ENCODE measurements at places on chromosomes 12 and 14.
A peak's percentile ranks its signal among the peaks of the same experiment; 100 is the strongest.

DNA sequence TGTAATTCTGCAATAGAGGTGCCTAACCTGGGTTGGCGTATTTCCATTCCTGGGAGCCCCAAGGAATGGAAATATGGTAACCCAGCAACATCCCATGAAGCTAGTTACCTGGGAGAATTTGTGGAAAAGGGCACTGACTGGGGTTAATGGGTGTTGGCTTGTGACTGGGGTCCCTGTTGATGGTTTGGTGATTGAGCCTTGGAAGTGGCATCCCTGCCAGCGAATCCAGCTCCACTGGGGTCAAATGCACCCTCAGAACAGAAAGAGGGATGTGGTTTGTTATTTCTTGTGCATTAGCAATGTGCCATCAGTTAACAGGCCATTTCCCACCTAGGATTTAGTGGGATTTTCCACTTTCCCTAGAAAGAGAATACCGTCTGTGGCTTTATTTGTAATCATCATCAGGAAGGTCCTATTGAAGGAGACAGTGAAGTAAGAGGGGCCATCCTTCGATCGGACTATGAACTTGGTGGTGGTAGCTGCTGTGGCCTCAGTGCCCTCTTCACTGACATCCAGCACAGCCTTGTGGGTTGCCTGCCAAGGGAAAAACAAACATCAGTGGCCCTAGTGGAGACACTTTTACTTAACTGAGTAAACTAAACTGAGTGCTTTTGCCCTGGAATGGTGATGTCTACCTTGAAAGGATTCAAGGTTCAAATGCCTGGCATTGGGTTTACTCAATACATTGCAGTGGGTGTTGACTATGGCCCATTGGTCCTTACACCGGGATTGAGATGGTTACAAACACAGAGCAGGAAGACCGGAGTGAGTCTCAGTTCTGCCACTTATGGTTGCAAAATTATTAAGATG, 10.4 kb upstream of the SERPINA11 start:
- no peak for DNase-seq
- no peak overlapping the region for H3K4me3 ChIP-seq
- no peak overlapping the region for H3K27ac ChIP-seq
- H3K4me1 ChIP-seq = peaks cover 11% of the 10 kb centered on the region
- H3K36me3 ChIP-seq = no peaks in the 10 kb centered on the region
- H3K27me3 ChIP-seq = peaks cover 25% of the 10 kb centered on the region

DNA sequence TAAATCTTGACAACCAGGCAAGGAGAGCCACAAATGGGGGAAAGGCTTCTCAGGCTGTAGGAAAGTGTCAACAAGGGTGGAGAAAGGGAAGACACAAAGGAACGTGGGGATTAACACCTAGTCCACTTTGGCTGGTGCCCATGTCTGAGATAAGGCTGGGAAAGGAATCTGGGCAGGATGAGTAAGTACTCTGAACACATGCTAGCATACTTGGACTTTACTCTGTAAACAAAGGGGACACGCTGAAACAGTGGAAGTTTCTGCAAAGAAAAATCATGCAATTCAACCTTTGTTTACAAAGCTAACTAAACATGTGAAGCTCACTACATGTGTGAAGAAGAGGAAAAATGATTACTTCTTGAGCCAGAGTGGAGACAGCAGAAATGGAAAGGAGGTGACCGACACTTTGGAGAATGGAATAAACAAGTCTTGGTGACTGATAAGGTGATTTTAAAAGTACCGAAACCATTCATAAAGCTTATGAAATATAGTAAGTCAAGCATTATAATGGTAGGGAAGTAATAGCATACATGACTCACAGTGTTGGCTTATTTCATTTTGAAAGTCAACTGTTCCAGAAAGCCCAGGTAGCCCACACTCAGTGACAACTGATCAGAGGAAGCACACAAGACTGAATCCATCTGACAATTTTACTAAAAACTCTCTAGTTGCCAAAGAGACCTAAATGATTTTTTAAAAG, 13.2 kb downstream of the CPNE8 start:
- peaks cover 21% of the 10 kb centered on the region for H3K4me1 ChIP-seq
- H3K4me3 ChIP-seq = no peak overlapping the region
- H3K27ac ChIP-seq = no peak overlapping the region
- DNase-seq = no peak
- no peaks in the 10 kb centered on the region for H3K27me3 ChIP-seq

DNA sequence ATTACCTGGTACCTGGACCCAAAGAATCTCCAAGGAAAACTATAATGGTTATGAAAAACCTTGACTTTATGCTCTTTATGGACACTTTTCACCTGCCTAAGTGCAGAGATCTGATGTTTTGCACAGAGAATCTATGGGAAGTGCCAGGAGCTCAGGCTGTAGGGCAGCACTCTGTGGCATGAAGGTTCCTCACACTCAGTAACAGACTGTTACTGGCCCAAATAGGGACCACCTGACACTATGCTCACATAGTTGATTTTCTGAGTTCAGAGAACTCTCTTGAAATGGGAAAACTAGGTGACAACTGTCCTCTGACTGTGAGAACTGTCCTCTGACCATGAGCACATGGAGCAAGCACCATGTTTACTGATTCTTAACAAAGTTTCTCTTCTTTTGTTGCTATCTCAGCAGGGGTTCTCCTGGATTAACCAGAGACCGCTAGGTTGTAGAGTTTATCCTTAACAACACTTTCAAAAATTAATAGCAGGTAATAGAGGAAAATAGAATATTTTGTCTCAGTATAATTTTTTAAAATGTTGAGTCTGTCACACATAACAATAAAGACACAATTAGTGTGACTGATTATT, 101.6 kb downstream of the STXBP6 start:
- H3K4me1 ChIP-seq = peaks cover 14% of the 10 kb centered on the region
- no peak overlapping the region for H3K27ac ChIP-seq
- H3K36me3 ChIP-seq = peaks cover 11% of the 10 kb centered on the region
- no peak for DNase-seq
- no peak overlapping the region for H3K4me3 ChIP-seq

- peak; percentile 77 for DNase-seq
- H3K36me3 ChIP-seq = no peaks in the 10 kb centered on the region
These were observed at the start of gene RIMBP2 for GRCh38 chr12:130715998-130716968. Gene RIMBP2 (minus strand): TSS chr12:130716299. CDS start chr12:130479013, 237,286 bp downstream.

DNA sequence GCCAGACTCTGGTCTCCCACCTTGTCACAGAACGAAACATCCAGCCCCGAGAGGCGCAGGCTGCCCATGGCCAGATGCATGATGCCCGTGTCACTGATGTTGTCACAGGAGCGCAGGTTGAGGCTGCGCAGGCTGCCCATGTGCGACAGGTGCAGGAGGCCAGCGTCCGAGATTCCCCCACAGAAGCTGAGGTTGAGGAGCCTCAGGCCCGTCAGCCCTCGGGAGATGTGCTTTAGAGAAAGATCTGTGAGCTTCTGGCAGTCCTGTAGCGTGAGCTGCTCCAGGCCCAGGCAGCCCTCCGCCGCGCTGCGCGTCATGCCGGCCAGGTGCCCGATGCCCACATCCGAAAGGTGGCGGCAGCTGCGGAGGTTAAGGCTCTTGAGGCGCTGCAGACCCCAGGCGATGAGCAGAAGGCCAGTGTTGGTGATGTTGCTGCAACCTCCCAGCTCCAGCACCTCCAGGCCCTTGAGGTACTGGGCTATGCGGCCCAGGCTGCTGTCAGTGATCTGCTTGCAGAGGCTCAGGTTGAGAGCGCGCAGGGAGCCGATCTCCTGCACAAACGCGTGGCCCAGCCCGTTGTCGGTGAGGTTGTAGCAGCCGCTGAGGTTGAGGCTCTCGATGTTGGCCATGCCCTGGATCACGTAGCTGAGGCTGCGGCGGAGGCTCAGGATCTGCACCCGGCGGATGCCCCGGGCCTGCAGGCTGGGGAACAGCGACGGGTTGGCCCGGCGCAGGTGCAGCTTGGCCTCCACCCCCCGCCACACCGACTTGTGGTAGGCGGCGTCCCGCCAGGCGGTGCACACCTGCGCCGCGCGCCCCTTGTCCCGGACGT, 991 bp downstream of the FBXL14 start:
- H3K4me1 ChIP-seq = peaks cover 67% of the 10 kb centered on the region
- DNase-seq = peak; percentile 46
- no peak overlapping the region for H3K27ac ChIP-seq
- H3K4me3 ChIP-seq = peak overlapping the region; percentile 85

DNA sequence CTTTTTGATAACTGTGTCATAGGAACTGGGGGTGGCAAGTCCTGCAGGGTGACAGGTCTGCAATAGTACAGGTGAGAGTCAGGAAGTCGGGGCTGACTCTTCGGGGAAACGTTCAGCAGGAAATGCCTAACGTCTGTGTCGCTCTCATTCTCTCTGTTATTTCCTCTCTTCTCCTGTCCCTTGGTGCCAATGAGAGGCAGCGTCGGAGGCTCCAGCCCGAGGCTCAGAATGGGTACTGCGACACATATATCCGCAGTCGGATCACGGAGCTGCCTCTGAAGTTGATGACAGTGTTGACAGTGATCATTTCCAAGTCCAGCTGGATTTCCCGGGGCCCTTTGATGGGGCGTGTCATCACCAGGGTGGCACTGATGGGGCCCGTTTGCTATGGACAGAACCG, 2.7 kb upstream of the TC2N start:
- H3K27me3 ChIP-seq = peaks cover 13% of the 10 kb centered on the region
- DNase-seq = no peak
- H3K36me3 ChIP-seq = peaks cover 4% of the 10 kb centered on the region
- peak overlapping the region; percentile 85 for H3K27ac ChIP-seq
- no peak overlapping the region for H3K4me3 ChIP-seq

- H3K4me3 ChIP-seq = no peak overlapping the region
- peak; percentile 18 for DNase-seq
- peak overlapping the region; percentile 10 for H3K27ac ChIP-seq
- H3K4me1 ChIP-seq = peaks cover 30% of the 10 kb centered on the region
- H3K27me3 ChIP-seq = no peaks in the 10 kb centered on the region
- no peaks in the 10 kb centered on the region for H3K36me3 ChIP-seq
These were observed 202.7 kb downstream of the PRKD1 start for GRCh38 chr14:29724991-29725390.

DNA sequence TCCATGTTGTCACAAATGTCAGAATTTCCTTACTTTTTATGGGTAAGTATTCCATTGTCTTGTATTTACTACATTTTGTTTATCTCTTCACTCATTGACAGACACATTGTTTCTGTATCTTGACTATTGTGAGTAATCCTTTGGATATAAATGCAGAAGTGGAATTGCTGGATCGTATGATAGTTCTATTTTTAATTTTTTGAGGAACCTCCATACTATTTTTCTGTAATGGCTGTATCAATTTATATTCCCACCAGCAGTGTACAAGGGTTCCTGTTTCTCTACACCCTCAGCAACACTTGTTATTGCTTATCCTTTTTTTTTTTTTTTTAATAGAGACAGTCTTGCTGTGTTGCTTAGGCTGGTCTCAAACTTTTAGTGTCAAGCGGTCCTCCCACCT, 3.5 kb upstream of the KICS2 start:
- DNase-seq = no peak
- no peak overlapping the region for H3K27ac ChIP-seq
- peaks cover 11% of the 10 kb centered on the region for H3K4me1 ChIP-seq
- peaks cover 17% of the 10 kb centered on the region for H3K27me3 ChIP-seq

GRCh38 chr14:38900887-38901286, 202.1 kb downstream of the SEC23A start:
- no peaks in the 10 kb centered on the region for H3K4me1 ChIP-seq
- H3K36me3 ChIP-seq = no peaks in the 10 kb centered on the region
- H3K27ac ChIP-seq = no peak overlapping the region
- no peak for DNase-seq

GRCh38 chr14:93056166-93056839, 59.4 kb downstream of the ITPK1 start:
- H3K27ac ChIP-seq = no peak overlapping the region
- peaks cover 53% of the 10 kb centered on the region for H3K4me1 ChIP-seq
- peaks cover 7% of the 10 kb centered on the region for H3K27me3 ChIP-seq
- peak; percentile 50 for DNase-seq
- no peaks in the 10 kb centered on the region for H3K36me3 ChIP-seq

DNA sequence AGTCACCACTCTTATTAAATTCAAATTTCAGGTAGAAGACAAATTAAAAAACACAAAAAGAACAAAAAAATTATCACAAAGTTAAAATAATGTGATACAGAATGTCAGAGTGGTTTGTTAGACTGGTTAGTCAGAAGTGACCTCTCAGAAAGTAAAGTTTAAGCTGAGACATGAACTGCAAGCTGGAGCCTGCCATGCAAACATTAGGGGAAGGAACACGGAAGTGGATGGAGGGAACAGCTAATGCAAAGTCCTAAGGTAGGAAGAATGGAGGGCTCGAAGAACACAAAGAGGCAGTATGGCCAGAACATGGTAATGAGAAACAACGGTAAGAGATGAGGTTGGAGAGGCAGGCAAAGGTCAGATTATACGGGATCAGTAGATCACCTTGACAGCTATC, 41.7 kb downstream of the WDHD1 start:
- peaks cover 71% of the 10 kb centered on the region for H3K36me3 ChIP-seq
- H3K4me3 ChIP-seq = no peak overlapping the region
- H3K27ac ChIP-seq = peak overlapping the region; percentile 1
- H3K4me1 ChIP-seq = no peaks in the 10 kb centered on the region

DNA sequence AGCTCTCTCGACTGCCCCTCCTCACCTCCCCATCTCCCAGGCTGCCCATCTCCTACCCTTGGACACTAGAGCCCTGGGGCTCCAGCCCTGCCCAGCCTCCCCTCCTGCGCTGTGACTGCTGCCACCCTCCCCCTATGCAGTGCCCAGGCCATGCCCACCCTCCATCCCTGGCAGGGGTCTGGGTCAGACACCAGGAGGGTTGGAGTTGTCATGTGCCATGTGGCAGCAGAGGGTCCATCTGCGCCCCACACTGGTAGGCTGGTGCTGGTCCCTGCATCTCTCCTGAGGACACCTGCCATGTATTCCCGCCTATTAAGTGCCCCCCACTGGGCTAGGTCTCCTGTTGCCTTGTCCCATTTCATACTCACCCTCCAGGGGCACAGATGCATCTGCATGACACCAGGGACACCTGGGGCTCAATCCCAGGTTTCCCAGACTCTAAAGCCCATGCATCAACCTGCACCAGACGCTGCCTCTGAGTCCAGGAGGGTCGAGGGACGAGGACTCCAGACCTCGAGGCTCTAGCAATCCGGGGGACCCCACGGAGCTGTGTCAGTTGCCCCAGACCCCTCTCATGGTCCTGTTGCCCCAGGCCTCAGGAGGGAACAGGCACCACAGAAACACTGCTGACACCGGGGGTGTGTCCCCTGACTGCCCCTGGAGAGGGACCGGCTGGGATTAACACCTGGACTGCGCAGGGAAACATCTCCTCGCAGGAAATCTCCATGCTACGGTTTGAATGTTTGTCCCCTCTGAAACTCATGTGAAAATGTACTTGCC, 23.4 kb upstream of the SFSWAP start:
- no peak overlapping the region for H3K27ac ChIP-seq
- peaks cover 30% of the 10 kb centered on the region for H3K27me3 ChIP-seq
- H3K4me1 ChIP-seq = peaks cover 8% of the 10 kb centered on the region
- H3K4me3 ChIP-seq = no peak overlapping the region

GRCh38 chr14:84482256-84483071, 1047.5 kb upstream of the FLRT2 start:
- DNase-seq = no peak
- H3K4me1 ChIP-seq = peaks cover 20% of the 10 kb centered on the region
- no peak overlapping the region for H3K27ac ChIP-seq
- no peak overlapping the region for H3K4me3 ChIP-seq
- H3K27me3 ChIP-seq = no peaks in the 10 kb centered on the region

- peaks cover 7% of the 10 kb centered on the region for H3K27me3 ChIP-seq
- H3K4me1 ChIP-seq = peaks cover 55% of the 10 kb centered on the region
- DNase-seq = no peak
- peaks cover 21% of the 10 kb centered on the region for H3K36me3 ChIP-seq
These were observed 214.3 kb downstream of the ZFP36L1 start for GRCh38 chr14:68578597-68578996.

Measured in nephron progenitor cell (in vitro differentiated cells).